ENCODE measurements at places on chromosomes 1 and 21.

- no peak for DNase-seq
Observed at GRCh38 chr1:30704271-30704670, 19.1 kb downstream of the MATN1 start.

GRCh38 chr21:43720539-43721166, 1.7 kb downstream of the PDXK start:
- no peak for DNase-seq

GRCh38 chr21:39662411-39662953, 49.7 kb downstream of the B3GALT5 start:
- no peak for DNase-seq

DNA sequence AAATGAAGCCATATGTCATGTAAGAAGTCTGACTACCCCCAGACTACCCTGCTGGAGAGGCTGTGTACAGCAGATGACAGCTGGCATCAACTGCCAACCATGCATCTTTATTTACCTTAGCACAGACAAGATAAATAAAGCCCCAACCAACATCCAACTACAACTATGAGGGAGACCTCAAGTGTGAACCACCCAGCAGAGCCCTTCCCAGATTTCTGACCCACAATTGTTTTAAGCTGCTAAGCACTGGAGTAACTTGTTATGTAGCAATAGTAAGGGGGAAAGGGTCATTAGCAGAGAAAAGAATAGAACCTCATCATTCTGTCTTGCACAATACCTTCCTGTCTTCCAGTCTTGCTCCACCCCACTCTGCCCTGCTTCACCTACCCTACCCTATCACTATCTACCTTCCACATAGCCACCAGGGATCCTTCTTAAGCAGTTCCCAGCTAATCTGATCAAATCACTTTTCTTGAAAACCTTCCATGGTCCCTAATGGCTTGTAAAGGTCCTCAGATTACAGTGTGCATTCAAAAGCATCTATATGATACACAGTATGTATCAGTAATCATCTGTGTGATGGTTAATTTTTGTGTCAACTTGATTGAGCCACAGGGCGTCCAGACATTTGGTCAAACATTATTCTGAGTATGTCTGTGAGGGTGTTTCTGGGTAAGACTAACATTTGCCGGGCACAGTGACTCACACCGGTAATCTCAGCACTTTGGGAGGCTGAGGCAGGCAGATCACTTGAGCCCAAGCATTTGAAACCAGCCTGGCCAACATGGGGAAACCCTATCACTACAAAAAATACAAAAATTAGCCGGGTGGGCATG, 19.6 kb upstream of the RBM15 start:
- DNase-seq: no peak

DNA sequence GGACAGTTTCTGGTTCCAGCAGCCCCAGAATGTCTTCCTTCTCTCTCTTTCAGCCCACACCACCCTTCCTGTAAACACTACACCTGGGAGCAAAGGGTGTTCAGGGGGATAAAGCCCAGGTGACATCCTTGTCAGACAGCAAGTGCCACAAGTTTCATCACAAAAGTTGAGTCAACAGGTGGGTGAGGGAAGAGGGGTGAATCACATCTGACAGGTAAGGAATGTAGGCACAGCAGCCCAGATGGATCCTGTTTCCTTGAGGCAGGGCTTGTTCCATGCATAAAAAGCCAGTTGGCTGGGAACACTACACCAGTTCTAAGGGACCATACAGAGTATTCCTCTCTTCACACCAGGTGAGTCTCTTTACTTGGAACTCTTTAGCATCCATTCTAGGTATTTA, at the start of gene SPRR1B:
TSS of gene SPRR1B (plus strand) at position 309 of the 400 bp plus-strand sequence. CDS start 1,143 bp downstream, outside the sequence.
- no peak for DNase-seq

- no peak for DNase-seq
Observed at GRCh38 chr1:171220081-171220420, 28.2 kb upstream of the FMO1 start.

- DNase-seq: no peak
Observed at GRCh38 chr1:34758751-34759150, 789 bp upstream of the GJB4 start.

DNA sequence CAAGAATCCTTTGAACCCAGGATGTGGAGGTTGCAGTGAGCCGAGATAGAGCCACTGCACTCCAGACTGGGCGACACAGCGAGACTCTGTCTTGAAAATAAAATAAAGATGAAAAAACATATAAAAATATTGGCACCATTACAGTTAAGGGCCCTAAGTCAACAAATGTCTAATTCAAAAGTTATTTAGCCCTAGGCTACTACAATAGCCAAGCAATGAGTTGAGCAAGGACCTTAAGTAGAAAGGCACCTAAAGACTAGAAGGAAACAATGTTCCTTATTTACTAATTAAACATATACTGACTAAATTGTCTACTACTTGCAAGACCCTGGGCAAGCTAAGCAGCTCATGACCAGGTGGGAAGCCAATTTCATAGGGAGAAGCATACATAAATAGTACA, 4.1 kb downstream of the PIK3R3 start:
- DNase-seq: no peak

DNA sequence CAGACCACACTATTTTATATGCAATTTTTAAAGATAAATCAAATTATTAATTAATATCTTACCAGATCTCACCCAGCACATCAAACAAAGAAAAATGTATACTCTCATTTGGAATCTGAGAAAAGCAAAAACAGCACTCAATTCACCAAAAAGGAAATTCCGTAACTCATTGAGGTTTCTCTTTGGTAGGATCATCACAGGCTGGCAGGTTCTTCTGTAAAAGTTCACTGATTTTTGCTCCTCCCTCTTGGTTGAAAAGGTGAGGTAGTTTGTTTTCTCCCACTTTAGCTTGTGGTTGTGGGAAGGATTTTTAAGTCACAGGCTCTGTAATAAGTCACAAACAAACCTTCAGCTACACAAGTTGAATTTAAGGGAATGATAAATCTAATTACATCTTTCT, at the start of gene LIPI:
TSS of gene LIPI (minus strand) at position 218 of the 400 bp plus-strand sequence. CDS start at position 108, 110 bp downstream.
- no peak for DNase-seq

GRCh38 chr1:246583448-246584185, 17.4 kb downstream of the CNST start:
- no peak for DNase-seq

GRCh38 chr1:158833264-158833663, 2.1 kb downstream of the MNDA start:
- no peak for DNase-seq

DNA sequence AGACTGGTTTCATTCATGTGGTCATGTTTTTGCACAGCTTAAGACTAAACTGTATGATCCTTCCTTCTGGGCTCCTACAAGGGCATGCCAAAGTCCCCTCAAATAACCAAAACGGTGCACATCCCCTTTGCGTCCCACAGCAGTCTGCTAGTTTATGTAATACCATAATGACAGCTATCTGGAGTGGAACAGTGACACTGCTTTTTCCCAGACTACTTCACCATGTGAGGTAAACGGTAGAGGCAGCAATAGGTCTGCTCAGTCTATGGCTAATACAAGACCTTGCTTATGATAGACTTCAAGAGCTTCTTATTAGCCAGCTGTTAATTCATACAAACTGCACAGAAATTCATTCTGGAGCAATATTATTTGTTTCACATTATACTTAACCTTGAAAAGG, 395.5 kb downstream of the SMYD3 start:
- no peak for DNase-seq

GRCh38 chr1:51506537-51506936, 12.5 kb downstream of the EPS15 start:
- DNase-seq: no peak

DNA sequence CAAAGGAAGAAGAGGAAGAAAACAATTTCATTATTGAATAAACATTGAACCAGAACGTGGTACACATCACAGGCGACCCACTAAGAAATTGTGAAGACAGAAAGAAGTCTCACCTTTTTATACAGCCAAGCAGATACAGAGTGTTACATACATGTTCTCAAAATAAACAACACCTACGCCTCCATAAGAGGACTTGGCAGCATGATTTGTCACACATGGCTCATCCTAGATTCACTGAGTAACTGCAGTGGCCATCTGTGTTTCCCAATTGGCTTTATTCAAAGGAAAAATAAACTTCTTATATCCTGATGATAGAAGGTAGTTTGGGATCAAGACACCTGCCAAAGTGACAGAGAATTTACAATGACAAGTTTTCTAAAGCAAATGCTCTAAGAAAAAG, 7.6 kb upstream of the KRTAP19-8 start:
- DNase-seq: no peak

DNA sequence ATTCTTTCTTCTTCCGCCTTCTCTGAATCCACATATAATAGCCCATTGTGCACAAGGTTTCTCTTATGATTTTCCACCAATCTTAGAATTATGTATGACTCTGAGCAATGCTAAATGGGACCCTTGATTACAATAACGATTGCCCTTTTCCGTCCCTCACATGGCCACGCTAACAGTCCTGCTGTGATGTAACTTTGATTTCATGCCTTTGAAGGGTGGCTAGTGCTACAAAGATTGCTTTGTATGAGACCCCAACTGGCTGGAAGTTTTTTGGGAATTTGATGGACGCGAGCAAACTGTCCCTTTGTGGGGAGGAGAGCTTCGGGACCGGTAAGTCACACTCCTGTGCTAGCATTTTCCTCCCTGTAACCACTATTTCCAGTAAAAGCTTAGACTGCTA, 45.3 kb downstream of the PGM1 start:
- no peak for DNase-seq

- DNase-seq: no peak
Observed at GRCh38 chr1:54253480-54253879, 53.5 kb downstream of the MRPL37 start.

GRCh38 chr1:38539931-38540330, 319.6 kb downstream of the RRAGC start:
- no peak for DNase-seq

DNA sequence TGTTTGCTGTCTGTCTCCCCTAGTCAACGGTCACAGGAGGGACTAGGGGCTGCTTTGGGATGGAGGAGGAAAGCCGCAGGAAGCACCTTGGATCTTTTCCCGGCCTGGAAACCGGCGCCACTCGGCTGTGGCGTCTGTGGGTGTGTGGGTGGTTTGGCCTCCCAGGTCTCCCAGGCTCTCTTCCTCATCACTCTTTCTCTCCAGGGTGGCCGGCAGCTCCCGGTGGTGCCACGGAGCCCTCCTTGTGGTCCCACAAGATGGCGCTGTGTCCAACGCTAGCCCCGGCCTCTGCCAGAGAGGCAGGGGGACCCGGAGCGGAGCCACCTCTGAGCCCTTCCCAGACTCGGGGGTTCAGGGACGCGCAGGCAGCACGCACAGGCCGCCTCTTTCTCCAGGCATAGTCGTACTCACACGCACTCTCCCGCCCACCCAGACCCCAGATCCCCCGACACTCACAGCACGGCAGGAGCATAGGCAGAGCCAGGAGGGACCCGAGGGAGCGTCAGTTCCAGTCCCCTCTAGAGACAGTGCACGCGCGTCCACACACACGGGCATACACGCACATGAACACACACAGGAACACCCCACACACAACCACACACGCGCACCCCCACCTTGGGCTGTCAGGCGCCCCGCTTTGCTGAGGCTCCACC, 31.2 kb downstream of the CDCP2 start:
- peak; percentile 45 for DNase-seq

DNA sequence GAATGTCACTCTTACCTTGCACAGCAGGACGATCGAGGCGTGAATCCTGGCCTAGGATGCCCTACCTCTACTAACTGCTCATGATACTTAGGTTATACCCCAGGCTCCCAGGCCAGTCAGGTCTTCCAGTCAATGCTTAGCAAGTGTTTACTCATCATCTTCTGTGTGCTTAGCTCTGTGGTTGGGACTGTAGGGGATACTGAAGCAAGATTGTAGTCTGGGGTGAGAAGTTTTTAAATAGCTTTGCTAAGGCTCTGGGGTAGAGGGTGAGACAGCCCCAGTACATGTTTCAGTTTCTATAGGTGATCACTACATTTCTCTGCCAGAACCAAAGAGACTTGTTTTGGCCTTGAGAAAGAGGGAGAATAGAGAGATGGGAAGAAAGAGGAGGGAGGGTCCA, 250.8 kb upstream of the KIAA0040 start:
- no peak for DNase-seq

DNA sequence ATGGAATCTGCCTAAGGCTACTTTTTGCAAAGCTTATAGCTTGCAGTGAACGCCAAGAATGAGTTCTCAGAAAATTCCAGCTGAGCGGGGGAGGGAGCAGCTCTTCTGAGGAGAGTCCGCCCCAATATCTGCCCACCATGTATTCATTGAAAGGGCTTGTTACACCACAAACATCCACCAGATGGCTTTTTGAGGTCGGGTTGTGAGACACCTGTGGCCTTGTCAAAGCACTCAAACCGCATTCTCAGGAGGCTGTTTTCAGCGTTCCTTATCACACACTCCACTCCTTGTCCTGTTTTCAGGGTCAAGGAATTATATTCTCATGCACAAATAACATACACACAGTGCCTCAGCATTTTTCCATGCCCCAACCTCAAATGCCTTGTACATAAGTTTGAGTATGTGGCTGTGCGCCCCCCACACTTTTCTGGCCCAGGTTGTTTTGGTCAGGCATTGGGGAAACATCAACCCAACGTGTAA, 3.9 kb upstream of the C4BPB start:
- DNase-seq: no peak

DNA sequence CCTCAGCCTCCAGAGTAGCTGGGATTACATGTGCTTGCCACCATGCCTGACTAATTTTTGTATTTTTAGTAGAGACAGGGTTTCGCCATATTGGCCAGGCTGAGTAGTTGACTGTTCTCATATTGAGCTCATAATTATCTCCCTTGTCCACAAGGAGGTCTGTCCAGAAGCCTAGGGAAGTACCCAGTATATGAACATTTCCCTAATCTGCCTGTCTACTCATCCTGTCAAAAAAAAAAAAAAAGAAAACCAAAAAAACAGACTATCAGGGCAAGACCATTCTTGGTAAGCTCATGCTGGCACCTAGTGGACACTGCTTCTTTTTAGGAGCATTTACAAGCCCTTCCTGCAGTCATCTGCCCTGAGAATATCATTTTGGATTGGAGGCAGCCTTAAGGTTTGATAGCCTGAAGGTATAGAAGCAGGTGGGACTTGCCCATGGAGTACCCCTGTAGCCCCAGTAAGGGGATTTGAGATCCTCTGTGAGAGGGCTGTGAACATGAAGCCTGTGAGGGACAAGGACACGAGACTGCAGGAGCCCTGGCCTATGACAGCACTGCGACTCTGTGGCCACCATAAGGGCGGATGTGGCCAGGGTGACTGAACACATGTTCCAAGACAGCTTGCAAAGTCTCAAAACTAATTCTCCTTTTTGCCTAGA, 10.8 kb upstream of the DUSP12 start:
- DNase-seq: no peak

- DNase-seq: no peak
Observed at GRCh38 chr1:100299521-100300222, 33.7 kb downstream of the RTCA start.
